Stimulated activated CD4-positive, alpha-beta T cell treated with anti-CD3 and anti-CD28 coated beads, TNF-alpha, amount 100 ng/mL, for 24 hours (primary cell): ENCODE measurements at places on chromosomes 3 and 15.

DNA sequence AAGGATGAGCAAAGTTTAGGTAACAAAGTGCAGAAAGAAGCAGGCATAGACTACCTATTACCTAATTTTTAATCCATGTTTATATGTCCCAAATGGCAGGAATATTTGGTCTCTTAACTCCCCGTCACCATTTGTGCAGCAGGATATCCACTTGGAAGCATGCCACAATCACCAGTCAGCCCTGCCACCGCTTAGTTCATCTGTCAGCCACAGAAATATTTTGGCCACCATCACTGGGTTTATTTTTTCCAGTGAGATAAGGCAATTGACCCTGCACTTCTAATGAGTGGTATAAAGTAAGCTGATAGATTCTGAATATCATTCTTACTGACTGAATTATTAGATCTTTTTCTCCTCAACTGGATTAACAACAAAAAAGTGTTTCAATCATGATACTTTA lies 152.9 kb upstream of the SOX2 start:
- no peak for DNase-seq

- no peak for DNase-seq
Measured at GRCh38 chr15:96218623-96219455, 111.7 kb upstream of the NR2F2 start.

- no peak for DNase-seq
Measured at GRCh38 chr15:93941697-93942096, 289.7 kb upstream of the MCTP2 start.

DNA sequence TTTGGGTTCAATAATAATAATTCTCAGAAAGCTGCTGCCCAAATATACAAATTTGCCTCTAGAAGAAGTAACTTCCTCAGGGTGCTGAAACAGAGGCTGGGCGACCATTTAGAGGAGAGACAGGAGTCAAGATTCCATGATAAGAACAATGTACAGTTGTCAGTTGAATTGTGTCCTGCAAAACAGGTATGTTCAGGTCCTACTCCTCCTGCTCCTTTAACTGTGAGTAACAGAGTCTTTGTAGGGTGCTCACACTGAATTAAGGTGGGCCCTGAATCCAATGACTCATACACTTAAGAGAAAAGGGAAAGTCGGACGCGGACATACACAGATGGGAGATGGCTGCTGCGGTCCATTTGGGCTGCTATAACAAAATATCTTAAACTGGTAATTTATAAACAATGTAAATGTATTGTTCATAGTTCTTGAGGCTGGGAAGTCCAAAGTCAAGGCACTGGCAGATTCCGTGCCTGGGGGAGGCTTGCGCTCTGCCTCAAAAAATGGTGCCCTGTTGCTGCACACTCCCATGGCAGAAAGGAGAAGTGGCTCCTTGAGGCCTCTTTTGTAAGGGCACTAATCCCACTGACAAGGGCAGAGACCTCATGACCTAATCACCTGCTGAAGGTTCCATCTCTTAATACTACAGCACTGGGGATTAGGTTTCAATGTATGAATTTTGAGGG lies 55.1 kb downstream of the MB21D2 start:
- no peak for DNase-seq

GRCh38 chr3:192890347-192891335 lies 27.0 kb downstream of the MB21D2 start:
- DNase-seq, result no peak

DNA sequence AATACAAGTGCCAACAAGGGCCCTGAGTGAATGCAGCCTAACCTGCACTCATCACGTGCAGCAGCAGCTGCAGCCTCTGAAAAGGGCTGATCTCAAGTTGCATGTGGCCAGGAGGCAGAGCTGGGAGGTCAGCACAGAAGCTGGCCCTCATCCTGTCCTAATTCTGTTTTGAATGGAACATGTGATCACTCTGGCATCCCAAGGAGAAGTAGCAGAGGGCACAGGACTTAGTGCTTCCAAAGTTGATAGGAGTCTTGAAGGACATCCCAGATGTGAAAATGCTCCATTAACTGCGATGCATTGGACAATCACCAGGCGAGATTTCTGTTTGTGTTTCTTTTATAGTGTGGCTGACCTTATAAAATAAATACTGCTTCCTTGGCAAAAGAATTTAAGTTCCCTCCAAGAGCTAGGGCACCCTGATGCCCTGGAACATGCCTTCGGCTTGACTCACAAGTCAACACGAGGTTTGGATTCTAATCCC lies 31.6 kb upstream of the STAG1 start:
- DNase-seq, result no peak

DNA sequence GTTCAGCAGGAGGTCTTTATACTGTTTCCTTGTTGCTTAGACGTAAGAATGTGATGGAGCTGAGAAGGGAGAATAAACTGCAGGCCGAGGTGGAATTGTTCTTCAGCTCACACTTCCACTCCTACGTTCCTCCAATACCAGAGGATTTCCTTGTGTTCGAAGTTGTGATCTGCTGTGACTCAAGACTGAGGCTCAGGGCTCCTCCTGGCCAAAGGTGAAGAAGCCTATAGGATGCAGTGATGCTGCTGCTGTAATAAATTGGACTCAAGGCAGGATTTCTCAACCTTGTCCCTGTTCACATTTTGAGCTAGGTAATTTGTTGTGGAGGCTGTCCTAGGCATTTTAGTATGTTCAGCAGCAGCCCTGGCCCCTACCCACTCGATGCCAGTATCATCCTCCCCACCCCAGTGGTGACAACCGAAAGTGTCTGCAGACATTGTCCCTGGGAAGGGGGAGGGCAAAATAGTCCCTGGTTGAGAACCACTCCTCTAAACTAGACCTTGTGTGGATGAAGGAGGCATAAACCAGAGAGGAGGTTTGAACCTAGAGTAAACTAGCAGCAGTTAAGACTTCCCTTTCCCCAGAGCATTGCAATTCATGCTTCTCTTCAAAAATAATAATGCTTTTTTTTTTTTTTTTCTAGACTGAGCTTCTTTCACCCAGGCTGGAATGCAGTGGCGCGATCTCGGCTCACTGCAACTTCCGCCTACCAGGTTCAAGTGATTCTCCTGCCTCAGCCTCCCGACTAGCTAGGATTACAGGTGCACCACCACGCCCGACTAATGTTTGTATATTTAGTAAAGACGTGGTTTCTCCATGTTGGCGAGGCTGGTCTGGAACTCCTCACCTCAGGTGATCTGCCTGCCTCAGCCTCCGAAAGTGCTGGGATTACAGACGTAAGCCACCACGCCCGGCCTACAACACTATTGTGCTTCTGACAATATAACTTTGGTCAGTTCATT lies 11.1 kb downstream of the RAP2B start:
- no peak for DNase-seq

- DNase-seq, result no peak
Measured at GRCh38 chr3:117734496-117734895, 1024.9 kb downstream of the TUSC7 start.

- DNase-seq, result no peak
Measured at GRCh38 chr15:66952756-66953522, 112.5 kb upstream of the SMAD3 start.

DNA sequence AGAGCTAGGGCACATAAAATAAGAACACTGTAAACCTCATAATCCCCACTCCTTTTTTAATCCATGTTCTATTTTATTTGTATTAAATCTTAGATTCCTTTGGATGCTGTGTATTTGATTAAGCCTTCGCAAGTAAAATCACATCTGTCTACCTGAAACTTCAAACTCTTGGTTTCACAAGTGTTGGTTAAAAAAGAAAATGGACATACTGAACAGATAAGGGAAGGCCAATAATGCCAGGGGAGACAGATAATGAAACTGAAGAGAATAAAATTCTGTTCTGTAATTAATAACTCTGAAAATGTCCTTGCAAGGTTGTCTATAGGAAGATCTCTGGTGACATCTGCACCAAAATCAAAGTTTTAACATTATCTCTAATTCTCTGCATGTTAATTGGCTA lies 114.2 kb downstream of the ULK4 start:
- DNase-seq, result no peak

- DNase-seq, result no peak
Measured at GRCh38 chr15:71997691-71998090, 120.3 kb downstream of the MYO9A start.

- no peak for DNase-seq
Measured at GRCh38 chr3:26365706-26366105, 256.9 kb upstream of the LRRC3B start.

DNA sequence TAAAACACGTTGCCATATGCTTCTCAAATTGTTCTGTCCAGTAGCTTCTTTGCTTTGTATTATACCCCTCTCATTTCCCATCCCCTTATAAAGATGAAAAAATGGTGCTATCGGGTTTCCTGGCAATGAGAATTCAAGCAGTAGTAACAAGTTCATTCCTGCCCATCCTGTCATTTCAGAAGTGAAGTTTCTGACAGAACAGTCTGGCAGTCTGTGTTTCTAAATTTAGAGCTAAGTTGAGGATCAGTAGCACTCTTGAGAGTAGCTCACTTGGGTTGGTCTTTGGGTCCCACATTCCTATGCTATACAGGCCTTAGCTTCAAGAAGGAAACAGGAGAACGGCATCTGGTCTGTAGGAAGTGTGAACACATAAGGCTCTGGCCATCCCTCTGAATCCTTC lies 134.6 kb downstream of the GHSR start:
- DNase-seq, result no peak

DNA sequence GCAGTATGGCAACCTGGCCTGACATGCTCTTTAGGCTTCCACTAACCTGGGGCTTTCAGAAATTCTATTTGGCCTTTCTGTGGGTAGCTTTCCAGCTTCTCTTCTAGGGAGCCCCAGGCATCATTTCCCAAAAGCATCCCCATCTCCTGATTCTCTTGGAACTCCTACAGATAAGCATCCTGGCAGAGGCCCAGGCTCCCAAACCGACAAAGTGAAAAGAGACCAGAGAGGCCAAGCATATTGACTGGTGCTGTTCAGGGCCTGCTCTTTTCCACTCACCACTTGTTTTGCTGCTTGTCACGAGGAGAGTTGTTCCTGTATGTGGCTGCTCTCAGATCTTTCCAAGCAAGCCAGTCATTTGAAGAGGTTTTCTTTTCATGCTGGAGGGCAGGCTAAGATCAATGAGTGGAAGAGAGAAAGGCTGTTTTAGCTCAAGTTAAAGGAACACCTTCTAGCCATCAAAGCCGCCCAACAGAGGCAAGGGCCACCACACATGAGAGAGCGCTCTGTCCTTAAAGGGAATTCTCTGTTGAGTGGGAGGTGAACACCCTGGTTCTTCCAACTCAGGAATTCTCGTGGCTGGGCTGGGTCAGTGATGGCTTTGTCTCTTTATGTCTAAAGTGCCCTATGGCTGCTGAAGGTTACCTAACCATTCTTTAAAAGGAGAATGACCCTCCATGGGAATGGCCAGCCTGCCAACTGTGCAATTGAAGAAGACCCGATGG lies 31.1 kb upstream of the NR2E3 start:
- no peak for DNase-seq

DNA sequence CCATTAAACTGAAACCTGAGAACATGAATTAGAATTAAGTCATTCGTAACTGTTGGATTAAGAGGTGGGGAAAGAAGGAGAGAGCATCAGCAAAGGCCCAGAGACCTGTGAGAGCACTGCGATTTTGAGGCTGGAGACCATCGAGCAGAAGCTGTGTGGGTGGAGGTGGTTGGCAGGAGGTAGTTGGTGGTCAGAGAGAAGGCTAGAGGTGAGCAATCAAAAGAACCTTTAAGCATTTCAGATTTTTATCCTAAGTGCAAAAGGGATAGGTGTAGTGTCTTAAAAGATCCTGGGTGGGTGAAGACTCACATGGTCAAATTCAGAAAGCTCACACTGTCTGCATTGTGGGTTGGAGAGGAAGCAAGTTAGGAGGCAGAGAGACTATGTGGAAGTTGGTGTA lies 65.1 kb upstream of the TEX264 start:
- no peak for DNase-seq

DNA sequence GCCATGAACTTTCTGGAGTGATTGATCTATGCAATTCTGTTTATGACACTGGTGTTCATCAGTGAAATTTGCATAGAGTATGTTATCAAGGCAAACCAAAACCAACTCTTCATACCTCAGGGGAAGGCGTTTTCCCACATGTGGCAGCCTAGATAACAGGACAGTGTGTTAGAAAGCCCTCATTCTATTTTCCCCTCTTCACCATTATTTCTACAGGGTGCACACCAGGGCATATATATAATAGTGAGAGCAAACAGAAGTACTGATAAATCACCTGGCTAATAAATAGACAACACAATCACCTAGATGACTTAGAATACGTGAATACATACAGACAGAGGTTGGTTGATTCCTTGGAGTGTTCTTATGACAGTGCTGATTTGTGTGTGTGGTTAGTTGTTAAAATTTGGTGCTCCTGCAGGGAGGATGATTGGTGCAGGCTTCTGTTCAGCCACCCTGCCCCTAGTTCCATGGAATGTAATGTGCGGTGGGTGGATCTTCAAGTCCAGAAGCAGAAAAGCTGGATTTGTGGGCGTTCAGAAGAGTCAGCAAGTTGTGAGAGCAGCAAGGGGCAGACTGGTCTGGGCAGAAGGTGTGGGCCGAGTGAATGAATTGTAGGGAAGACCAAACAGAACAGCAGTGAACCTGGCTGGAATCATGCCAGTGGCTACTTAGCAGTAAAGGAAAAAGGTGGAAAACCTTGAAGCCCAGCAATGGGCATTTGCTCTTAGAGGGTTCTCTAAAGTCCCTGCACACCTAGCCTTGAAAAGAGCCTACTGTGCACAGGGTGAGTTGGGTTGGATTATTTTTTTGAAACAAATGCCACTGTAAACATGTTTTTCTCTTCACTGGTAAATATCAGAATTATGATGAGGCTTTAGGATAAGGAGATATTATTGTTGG lies 11.7 kb upstream of the RARRES1 start:
- DNase-seq, result no peak

DNA sequence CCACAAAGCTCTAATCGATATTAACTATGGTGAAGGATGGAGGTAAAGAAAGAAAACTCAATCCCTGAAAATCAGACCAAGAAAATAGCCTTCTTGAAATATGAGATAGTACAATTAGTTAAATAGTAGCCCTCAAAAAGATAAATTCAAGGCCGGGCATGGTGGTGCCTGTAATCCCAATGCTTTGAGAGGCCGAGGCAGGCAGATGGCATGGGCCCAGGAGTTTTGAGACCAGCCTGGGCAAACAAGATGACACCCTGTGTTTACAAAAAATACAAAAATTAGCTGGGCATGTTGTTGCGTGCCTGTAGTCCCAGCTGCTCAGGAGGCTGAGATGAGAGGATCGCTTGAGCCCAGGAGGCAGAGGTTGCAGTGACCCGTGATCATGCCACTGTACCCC lies 31.6 kb upstream of the CEP152 start:
- DNase-seq, result no peak

DNA sequence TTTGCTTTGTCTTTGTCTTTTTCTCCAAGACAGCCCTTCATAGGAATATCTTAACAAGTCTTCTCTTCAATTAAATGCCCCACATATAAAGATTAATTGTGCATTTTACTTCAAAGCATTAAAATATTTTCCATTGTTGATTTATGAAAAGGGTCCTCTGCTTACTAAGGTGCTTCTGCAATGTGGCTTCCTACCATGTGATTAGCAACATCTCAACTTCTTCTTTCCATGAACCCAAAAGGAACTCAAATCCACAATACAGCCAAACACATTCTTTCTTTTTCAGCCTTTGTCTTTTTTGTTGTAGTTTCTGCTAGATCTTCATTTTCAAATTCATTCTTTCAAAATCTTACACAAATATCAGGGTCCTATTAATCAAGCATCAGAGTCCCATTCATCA lies 309.2 kb downstream of the NSUN3 start:
- DNase-seq, result no peak
